HL-60 (cell line): ENCODE measurements at places on chromosomes 11 and 22.

DNA sequence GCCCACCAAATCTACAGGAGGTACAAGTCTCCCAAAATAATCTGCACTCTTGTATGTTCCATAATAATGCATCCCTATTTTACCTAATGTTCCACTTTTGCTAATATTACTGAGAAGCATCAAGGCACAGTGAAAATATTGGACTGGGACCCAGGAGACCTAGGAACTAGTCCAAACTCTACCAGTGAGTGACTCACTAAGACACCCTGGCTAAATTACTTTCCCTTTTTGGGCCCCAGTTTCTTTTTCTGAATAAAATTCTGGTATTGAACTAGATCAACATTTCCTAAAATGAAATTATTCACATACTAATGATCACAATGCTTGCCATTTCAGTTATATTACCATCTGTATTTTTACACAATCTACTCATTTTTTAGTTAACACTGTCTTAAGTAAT lies 19.6 kb downstream of the THAP12 start:
- no peak for DNase-seq

DNA sequence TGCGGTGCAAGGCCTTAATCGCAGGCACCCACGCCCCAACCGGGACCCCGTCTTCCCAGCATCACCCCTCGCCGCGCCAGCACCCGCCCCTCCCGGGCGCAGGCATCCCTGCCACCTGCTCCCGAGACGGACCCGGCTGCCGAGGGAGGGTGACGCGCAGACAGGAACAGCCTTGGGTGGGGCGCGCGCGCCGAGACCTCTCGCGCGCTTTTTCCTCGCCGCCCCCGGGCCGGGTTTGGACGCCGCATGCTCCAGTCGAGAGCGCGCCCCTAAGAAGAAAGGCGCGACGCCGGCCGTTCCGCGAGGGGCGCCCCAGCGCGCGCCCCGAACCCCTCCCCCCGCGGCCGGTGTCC lies 504 bp downstream of the CFL1 start:
- no peak for DNase-seq

DNA sequence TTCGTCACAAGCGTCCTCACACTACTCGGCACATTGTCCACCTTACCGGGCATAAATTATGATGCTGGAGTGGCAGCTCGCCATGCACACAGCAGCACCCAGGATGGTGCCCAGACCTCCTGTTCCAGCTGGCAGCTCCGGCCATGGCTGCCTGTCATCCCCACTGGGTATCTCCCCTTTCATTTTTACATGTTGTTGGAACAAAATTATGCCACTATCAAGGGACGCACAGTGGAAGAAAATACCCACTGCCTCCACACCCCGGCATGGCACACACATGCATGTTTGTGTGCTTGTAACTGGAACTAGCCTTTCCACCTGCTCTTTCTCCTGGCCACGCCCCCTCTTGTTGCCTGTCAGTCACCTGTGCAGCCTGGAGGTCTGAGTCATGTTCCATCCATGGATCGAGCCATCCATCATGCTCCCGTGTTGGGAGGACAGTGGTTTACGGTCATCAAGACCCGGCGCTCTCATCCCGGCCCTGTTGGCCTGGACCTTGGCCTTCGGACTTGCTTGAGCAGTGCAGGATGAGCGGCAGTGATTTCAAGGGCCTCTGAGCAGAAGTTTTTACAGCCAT lies 1069.6 kb downstream of the BRD1 start:
- DNase-seq = no peak

DNA sequence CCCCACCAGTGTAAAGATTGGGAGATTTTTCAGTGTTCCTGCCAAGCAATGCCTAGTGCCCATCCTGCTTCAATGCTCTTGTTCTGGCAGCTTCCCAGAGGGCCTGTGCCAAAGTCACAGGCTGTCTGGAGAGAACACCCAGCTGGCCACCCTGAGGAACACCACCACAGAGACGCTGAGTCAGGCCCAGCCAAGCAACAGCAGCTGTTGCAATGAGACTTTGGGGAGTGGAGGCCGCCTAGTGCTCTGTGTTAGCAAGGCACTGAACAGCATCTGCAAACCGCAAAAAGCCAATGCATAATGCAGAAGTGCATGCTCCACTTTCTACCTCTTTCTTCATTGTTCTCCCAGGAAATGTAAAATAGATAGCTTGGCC lies 168.1 kb downstream of the NXPE2 start:
- DNase-seq = peak; percentile 11

GRCh38 chr11:134049303-134049702 lies 19.6 kb upstream of the JAM3 start:
- DNase-seq = no peak
